ENCODE measurements at places on chromosomes 12 and 14. TPM values are rescaled to one million over a fixed set of nuclear protein-coding genes. Genes with fewer than 3 reads are reported as not detected.

- DNase-seq = no peak
Measured at GRCh38 chr14:71261206-71261605, 353.9 kb downstream of the PCNX1 start.

DNA sequence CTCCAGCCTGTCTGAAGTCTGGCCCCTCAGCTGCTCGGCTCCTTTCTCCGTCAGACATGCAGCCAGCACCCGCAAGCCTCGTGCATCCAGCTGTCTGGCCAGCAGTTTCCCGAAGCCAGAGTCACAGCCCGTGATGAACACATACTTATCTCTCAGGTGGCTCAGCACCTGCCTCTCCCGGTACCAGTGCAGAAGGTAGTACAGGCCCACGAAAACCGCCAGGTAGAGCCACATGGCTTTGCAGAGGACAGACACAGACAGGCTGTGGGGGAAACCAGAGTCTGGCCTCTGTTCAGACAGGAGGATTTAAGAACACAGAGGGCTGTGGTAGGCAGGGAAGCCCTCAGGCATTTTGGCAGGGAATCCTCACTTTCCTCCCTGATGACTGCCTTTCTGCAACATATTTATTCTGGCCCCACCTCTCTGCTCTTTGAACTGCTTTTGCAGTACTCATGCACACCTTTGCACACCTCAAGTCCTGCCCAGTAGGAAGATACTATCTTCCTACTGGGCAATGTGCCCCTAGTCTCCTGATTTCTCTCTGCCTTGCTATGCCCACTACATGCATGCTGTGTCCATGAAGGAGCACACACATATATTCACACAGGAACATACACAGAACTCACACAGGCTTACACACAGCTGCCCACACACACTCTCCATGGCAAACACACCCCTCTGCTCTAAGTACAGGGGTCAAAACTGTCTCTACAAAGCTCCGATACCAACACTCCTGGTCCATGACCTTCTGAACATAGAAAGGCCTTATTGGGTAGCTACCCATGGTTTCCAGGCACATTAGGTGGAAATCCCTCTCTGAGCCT is at the start of gene RDH16:
Gene RDH16 (minus strand): TSS at position 380 of the 824 bp plus-strand sequence. CDS start 146 bp downstream, at position 234.
- no peak for DNase-seq

- DNase-seq = no peak
Measured at GRCh38 chr12:14618983-14619382, 51.3 kb upstream of the PLBD1 start.

DNA sequence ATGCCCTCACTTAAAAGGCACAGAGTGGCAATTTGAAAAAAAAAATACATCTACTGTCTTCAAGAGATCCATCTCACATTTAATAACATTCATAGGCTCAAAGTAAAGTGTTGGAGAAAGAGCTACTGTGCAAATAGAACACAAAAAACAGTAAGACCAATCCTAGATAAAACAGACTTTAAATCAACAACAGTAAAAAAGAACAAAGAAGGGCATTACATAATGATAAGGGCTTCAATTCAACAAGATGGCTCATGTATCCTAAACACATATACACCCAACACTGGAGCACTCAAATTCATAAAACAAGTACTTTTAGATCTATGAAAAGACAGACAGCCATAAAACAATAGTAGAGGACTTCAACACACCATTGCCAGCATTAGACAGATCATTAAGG is 93.6 kb upstream of the PCED1B start:
- no peak for DNase-seq

DNA sequence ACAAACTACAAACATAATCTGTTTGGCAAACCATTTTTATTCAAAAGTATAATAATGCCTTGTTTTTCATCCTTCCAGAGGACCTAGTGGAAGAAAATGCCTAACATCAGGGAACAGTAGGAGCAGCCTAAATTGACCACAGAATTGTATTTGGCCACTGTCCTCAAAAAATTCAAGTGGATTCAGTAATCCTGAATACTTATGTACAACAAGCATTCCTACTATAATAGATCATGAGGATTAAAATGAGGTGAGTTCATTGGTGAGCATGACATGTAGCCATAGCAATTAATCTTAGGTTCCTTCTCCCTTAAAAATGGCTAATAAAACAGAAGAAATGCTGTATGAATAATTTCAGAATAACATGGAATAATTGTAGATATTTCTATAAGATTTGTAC is 209.3 kb downstream of the DAD1 start:
- no peak for DNase-seq

GRCh38 chr12:28237423-28237822 is 47.2 kb downstream of the CCDC91 start:
- DNase-seq = no peak

- no peak for DNase-seq
Measured at GRCh38 chr12:107251288-107251687, 157.9 kb upstream of the CRY1 start.

Gene SLC16A7
- total RNA-seq = 34.8 TPM

Gene NRL
- total RNA-seq = 1.5 TPM

Gene KRT79
- total RNA-seq = 0.16 TPM

Gene MGP
- not detected for total RNA-seq

Gene KRT81
- not detected for total RNA-seq

Gene TUNAR
- total RNA-seq = not detected

Gene SMCO3
- total RNA-seq = not detected

Measured in activated CD4-positive, alpha-beta T cell treated with anti-CD3 and anti-CD28 coated beads for 36 hours (primary cell).